Hematopoietic multipotent progenitor cell (in vitro differentiated cells): ENCODE measurements at places on chromosomes 13 and 19. TPM values are rescaled to one million over a fixed set of nuclear protein-coding genes. Genes with fewer than 3 reads are reported as not detected.

GRCh38 chr13:74061926-74062595, 72.1 kb downstream of the KLF12 start:
- DNase-seq, result no peak

- DNase-seq, result no peak
Measured at GRCh38 chr19:50020481-50020880, 4.7 kb downstream of the VRK3 start.

DNA sequence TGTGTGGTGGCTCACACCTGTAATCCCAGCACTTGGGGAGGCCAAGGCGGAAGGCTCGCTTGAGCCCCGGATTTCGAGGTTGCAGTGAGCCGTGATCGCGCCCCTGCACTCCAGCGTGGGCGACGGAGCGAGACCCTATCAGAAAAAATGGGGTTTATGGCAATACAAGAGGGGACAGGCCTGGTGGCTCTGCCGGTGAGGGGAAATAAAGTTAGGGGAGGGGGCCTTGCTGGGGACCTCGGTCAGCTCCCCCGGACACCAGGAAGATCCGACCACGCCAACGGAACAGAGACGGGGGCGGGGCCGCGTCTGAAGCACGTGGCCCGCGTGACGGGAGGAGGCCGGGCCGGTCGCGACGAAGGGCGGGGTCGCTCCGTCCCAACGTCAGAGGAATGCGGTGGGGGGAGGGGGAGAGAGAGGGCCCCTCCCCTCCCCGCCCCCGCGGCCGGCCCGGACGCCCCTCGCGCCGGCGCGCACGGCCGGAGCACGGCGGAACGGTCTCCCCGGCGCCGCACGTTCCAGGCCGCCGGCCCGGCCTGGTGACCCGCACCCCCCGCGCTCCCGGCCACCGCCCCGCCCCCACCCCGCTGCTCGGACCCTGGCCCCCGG, 1.9 kb upstream of the HNRNPL start:
- DNase-seq, result peak; percentile 90

The KIRREL2 gene
- not detected for total RNA-seq

GRCh38 chr13:38539632-38540031, 147.2 kb upstream of the FREM2 start:
- no peak for DNase-seq

The NKG7 gene
- total RNA-seq, result 24.0 TPM

DNA sequence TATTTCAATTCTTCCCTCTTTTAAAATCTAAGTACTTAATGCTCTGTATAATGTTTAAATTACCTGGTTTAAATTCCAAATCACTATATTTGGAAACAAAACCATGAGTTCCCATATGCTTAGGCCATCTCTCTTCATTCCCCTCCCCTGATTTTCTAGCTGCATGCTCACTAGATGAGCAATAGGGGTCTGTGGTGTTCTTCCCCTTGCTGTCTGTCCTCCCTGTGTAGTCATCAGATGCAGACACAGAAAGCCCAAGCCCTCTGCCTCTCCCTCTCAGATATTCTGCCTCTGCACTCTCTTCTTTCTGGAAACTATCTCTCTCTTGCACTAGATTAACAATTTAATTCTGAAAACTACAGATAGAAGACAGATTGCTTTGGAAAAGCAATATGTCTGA, 1730.2 kb downstream of the OLFM4 start:
- DNase-seq, result no peak

DNA sequence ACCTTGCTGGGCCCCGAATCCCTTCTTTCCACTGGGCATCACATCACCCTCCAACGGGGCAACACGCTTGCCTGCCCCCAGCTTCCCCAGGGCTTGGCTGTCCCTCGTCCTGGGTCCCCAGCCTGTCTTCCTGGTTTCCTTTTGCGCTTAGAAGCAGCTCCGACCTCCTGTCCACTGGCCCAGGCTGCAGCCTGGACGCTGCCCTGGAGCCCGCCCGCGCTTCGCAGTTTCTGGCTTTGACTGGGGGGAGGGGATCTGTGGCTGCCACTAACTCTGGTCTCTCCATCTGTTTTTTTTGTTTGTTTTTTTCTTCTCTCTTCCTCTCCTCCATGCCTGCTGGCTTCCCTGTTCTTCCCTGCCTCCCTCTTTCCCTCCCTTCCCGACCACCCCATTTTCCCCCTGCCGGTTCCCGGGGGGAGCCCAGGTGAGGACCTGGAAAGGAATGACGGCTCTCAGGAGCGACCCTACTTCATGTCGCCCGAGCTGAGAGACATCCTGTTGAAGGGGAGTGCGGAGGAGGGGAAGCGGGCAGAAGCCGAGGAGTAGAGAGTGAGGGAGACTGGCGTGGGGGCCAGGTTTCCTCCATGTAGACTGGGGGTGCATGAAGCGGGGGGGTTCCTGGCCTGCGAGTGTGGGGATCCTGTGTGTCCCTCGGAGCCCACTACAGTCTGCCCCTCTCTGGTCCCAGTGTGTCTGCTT, 11.5 kb upstream of the ILF3 start:
- no peak for DNase-seq

- no peak for DNase-seq
Measured at GRCh38 chr13:30757026-30757742, 21.8 kb downstream of the ALOX5AP start.

- DNase-seq, result no peak
Measured at GRCh38 chr19:33365691-33366090, 7.8 kb upstream of the CEBPG start.

- DNase-seq, result no peak
Measured at GRCh38 chr19:49830766-49831165, 12.7 kb downstream of the MED25 start.

DNA sequence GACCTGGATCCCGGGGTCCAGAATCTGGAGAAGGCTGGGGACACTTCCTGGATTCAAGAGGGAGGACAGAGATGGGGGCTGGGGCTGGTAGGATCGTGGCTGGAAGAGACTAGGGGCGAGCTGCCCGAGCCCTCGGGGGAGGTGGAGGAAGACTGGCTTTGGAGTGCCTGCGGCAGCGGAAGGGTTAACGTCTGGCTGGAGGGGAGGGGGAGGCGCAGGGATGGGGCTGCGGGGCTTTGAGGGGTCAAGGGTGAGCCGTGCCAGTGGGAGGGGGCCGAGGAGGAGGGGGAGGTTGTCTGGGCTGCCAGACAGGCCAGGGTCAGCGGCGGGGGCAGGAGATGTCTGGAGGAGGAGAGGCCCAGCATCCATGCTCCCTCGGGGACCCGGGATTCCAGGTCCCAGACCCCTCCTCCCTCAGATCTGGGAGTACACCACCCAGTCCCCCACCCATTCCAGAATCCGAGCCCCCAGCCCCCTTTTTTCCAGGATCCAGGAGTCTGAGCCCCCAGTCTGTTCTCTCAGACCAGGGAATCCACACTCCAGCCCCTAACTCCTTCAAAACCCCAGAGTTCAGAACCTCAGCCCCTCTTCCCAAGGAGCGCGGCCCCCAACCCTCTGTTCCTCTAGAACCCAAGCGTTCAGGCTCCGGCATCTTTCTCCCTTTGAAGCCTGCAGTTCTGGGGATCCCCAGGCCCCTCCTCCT, 3.2 kb upstream of the SPACA6 start:
- no peak for DNase-seq

The LYPD5 gene
- total RNA-seq, result 3.5 TPM

- DNase-seq, result no peak
Measured at GRCh38 chr13:111961651-111962192, 105.2 kb upstream of the SOX1 start.

The KEAP1 gene
- total RNA-seq, result 235 TPM

DNA sequence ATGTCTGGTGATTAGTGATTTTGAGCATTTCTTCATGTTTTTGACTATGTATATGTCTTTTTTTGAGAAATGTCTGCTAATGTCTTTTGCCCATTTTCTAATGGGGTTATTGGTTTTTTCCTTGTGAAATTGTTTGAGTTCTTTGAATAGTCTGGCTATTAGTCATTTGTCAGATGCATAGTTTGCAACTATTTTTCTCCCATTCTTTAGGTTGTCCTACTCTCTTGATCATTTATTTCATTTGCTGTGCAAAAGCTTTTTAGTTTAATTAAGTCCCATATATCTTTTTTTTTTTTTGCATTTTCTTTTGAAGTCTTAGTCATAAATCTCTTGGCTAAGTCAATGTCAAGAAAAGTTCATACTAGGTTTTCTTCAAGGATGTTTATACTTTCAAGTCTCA, 449.8 kb downstream of the DACH1 start:
- DNase-seq, result no peak

- DNase-seq, result no peak
Measured at GRCh38 chr13:71593566-71593965, 273.4 kb downstream of the DACH1 start.

The GFY gene
- total RNA-seq, result not detected
